Inflammatory macrophage (primary cell): ENCODE measurements at places on chromosomes 4 and X.

- no peak for DNase-seq
These were observed 408.7 kb upstream of the ZFP42 start for GRCh38 chr4:187586892-187587291.

DNA sequence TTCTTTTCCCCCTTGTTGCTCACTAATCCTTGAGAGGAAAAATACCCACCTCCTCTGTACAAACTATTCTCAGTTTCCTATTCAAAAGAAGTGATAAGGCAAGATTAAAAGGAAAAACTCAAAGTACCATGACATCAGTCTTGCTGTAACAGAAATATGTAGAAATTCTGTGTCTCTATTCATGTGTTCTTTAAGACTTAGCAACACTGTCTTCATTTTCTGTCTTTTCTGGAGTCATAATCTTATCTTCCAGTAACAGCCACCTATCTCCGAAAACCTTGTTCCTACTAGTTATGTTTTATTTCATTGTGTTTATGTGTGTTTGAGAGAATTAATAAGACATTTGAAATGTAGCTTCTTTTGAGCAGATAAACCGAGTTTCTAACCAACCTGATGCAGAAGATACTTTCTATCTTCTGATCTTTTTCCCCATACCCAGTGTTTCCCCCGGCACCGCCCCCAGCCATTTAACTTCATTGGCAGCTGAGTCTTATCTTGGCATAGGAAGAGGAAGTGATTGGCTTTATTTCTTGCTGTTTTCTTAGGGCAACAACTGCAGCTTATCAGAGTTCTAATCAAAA, 8.0 kb downstream of the FAM241A start:
- no peak for DNase-seq

GRCh38 chr4:73885574-73886267, 16.5 kb downstream of the CXCL1 start:
- DNase-seq, result peak; percentile 21

GRCh38 chr4:182716192-182716591, 201.0 kb downstream of the DCTD start:
- no peak for DNase-seq

DNA sequence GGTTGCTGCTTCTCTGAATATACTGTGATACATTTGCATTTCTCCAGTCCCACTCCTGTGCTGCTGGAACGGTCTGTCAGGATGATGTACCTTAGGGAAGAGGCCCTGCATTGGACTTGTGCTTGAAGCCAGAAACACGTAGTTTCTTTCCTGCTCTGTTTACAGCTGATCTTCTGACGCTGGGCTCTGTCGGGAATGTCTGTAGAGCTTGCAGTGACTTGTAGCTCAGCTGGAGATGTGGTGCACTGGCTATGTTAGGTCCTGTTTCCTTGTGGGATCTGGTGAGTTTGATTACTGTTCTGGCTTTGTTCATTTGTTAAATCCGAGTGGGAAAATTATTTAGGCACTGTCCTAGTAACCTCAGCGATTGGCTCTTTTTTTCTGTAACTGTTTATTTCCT, 137.2 kb upstream of the WDR1 start:
- no peak for DNase-seq

GRCh38 chrX:86604607-86605006, 456.4 kb downstream of the DACH2 start:
- no peak for DNase-seq

GRCh38 chr4:121711263-121712000, 14.7 kb upstream of the ANXA5 start:
- peak; percentile 73 for DNase-seq

- DNase-seq, result no peak
These were observed 32.7 kb downstream of the MECP2 start for GRCh38 chrX:154064637-154065435.

DNA sequence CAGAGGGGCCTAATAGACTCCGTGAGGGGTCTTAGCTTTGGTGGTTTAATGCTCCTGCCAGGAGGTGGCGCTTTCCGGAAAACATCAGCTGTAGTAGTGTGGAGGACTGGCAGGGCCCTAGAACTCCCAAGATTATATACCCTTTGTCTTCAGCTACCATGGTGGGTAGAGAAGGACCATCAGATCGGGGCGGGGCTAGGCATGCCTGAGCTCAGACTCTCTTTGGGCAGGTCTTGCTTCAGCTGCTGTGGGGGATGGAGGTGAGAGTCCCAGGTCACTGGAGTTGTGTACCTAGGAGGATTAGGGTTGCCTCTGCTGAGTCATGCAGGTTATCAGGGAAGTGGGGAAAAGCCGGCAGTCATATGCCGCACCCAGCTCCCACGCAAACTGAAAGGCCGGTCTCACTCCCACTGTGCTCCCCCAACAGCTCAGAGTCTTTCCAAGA, 63.0 kb upstream of the AGA start:
- DNase-seq, result no peak

GRCh38 chr4:37879365-37879764, 11.5 kb upstream of the TBC1D1 start:
- peak; percentile 33 for DNase-seq

DNA sequence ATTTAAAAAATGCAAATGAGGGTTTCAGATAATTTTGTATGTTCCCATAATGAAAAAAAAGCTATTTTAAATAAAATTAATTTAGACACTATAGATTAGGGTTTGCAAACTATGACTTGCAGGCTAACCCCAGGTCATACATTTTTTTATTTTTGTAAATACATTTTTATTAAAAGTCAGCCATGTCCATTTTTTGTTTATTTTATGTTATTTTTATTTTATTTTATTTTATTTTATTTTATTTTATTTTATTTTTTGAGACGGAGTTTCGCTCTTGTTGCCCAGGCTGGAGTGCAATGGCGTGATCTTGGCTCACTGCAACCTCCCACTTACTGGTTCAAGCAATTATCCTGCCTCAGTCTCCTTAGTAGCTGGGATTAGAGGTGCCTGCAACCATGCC, 460.6 kb downstream of the IL15 start:
- no peak for DNase-seq

DNA sequence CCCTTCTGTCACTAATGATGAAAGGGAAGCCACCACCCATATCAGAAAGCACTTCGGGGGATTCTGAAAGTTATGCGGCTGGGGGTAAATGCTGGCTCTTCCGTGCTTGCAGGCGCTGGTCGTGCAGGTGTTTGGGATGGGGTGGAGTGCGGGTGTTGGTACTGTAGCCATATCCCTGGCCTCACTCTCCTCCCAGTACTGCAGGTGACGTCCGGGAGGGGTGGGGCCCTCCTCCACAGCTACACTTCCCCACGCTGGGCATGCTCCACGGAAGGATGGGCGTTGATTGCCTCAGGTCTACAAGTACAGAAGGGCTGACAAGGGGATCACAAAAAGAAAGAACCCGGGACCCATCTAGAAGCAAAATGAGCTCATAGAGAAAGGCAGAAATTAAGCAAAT, 48.6 kb upstream of the CLDN24 start:
- DNase-seq, result no peak

DNA sequence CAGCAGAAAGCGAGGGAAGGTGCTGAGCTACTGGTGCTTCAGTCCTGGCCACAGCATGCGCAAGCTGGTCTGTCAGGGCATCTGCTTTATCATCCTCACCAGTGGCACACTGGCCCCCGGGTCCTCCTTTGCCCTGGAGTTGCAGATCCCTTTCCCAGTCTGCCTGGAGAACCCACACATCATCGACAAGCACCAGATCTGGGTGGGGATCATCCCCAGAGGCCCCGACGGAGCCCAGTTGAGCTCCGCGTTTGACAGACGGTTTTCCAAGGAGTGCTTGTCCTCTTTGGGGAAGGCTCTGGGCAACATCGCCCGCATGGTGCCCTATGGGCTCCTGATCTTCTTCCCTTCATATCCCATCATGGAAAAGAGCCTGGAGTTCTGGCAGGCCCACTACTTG, 60.3 kb downstream of the ALPK1 start:
- DNase-seq, result no peak

DNA sequence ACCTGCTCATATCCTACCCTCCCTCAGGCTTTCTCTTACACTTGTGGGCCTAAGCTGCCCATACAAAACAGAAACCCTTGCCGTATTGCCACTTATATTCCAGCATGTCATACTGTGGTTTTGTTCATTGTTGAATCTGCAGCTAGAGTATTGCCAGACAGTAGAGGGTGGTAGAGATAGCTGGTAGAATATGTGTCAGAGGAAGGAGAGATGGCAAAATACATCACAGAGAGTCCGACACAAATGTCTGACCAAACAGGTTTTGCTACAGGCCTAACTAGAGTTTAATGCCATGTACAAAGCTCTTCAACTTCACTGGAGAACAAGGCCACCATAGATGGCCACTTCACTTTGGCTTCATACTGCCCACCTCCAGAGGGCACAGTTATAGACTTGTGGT, 160.1 kb downstream of the EFHC2 start:
- DNase-seq, result peak; percentile 1

DNA sequence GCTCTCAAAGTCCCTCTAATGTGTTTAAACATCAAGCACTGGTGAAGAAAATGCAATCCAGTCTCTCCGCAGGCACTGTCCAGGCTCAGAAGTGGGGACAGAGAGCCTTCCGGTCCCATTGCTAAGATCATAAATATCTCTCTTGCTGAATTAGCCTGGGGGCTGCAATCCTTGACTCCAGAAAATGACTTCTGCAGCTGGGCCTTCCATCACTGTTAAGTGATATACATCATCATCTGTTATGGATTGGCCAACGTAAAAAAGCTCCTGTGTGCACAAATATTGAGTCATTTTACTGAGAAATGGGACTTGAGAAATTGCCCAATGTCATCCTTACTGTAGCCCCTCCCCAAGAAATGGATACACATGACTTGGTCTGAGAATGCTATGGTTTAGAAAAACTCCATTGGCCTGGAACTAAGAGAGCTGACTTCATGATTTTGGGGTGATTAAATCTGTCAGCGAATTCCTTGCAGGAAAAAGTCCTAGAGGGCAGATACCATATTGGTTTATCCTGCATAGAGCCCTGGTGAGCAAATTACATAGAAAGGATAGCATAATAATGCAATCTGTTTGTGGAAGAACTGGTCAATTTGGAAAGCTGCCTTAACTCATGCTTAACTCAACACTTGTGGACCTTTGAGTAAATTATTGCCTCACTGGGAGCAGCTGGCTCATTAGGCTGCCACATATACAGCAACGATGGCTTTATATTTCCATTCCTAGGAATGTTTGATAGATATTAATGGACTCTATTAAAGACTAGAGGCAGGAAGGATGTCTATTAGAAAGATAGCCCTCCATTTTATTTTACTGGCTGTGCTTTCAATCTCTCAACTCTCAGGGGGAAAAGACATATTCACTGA, 346.1 kb downstream of the GBA3 start:
- DNase-seq, result no peak

DNA sequence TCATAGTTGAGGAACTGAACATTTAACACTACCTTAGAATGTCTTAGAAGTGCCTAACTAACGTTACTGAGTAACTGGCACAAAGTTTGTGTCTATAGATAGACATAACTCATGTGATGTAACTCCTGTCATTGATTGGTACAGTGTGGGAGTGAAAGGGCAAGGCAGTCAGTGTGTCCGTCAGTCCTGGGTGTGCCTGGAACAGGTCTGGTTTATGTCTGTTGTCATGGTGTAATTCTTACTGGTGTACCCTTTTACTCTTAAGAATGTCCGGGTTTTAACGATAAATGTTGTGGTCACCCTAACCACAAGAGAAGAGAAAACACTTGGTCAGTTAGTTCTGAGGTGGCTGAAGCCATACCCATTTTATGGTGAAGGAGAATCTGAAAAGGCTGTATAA, 93.1 kb upstream of the ESX1 start:
- no peak for DNase-seq

DNA sequence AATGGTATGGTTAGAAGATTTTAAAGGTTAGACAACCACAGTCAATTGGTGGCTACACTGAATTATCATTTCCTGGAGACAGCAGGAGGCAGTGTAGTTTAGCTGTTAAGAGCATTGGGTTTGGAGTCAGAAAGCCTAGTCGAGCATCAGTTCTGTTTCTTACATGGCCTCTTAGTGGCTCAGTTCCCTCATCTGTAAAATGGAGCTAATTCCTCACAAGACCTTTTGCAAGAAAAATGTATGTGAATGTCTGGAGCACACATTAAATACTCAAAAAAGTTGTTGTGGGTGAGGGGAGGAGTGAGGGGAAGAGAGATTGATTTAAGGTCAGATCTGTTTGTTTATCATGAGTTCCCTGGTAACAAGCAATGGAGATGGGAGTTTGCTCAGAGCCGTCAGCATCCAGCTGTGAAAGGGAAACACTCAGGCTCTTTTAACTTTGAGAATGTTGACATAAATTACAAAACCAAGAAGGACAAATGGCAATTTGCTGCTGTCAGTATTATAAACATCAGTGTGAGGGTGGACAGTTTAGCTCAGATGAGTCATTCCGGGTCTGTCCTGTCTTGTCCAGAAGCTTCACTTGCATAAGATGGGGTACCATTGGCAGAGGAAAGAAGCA, 98.2 kb upstream of the PGRMC2 start:
- peak; percentile 46 for DNase-seq

DNA sequence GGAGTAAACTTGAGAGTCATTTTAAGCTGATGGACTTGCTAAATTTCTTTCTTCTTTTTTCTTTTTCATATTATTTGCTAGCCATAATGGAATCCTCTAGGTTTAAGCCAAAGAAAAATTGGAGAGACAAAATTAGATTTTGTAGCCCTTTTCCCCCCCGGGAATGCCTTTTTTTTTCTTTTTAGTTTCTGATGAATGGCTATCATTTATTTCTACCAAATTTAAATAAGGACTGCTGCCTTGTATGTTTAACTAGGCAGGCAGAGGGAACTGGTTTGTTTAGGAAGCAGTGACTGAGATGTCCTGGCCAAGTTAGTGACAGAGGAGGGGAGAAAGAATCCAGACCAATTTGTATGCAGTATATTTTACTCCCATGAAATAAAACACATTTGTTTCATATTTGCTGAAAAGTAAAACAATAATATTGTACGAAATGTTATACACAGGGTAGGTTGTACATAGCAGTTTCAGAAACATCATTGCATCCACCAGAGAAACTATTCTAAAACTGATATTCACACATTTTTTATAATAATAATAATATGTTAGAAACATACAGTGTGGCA, 5.7 kb downstream of the PITX2 start:
- no peak for DNase-seq

DNA sequence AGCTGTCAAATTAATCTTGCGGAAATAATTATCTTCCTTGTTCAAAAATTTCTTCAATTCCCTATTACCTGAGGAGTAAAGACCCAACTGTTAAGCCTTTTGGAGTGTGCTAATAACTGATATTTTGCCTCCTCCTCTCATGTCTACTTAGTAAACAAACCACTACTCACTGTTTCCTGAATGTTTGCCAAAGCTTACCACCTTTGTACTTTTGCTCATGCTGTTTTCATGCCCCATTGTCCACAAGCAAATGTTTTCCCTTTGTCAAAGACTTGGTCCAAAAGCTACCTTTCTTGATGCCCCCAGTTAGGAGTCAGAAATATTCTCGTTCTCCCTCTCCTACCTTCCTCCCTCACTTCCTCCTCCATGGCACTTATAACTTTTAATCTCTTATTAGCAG, 226.1 kb downstream of the ENOX2 start:
- DNase-seq, result no peak

DNA sequence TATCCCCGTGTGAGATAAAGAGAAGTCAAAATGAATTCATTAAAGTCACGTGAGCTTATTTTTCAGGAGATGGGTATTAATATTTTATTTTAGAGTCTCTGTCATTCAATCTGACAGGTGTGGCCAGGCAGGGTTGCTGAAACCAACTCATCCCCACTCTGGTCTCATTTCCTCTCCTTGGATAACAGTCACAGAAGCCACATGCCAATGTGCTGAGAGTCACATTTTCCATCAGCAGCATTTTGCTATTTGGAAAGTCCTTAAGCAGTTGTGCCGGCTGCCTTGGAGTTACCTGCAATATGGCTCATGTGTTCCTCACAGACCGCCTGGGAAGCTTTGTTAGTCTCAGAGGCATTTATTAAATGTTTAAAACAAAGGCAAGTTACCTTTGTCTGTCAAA, 302.3 kb downstream of the DCHS2 start:
- DNase-seq, result no peak

GRCh38 chr4:125781651-125782050, 466.9 kb downstream of the FAT4 start:
- no peak for DNase-seq
